ENCODE measurements at places on chromosomes 5 and 9.

DNA sequence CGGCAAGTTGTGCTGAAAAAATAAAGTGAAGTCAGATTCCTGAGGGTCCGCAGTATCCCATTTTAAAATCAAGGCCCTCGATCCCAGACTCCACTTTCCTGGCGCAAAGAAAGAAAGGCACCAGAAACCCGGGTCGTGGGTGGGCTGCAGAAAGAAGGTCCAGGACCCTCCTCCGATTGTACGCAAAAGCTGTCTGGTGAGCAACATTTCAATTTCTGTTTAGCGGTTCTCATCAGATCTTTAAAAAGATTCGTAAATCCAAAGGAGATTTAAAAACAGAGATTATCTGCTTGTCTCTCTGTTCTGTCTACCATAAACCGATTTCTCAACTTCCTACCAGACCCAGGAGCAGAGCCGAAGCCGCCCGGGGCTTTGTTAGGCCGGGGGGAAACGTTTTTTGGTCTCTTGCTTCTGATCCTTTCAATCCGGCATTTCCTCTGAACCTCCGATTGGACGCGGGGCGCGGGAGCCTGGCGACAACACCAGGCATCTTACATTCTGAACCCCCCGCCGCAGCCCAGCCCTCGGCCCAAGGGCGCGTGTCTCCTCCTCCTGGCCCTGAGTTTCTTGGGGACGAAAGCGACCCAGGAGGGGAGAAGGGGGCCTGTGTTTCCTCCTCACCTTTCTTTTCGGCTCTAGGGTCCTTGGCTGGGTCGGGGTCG is 746 bp downstream of the NKX2-5 start:
- DNase-seq = no peak

DNA sequence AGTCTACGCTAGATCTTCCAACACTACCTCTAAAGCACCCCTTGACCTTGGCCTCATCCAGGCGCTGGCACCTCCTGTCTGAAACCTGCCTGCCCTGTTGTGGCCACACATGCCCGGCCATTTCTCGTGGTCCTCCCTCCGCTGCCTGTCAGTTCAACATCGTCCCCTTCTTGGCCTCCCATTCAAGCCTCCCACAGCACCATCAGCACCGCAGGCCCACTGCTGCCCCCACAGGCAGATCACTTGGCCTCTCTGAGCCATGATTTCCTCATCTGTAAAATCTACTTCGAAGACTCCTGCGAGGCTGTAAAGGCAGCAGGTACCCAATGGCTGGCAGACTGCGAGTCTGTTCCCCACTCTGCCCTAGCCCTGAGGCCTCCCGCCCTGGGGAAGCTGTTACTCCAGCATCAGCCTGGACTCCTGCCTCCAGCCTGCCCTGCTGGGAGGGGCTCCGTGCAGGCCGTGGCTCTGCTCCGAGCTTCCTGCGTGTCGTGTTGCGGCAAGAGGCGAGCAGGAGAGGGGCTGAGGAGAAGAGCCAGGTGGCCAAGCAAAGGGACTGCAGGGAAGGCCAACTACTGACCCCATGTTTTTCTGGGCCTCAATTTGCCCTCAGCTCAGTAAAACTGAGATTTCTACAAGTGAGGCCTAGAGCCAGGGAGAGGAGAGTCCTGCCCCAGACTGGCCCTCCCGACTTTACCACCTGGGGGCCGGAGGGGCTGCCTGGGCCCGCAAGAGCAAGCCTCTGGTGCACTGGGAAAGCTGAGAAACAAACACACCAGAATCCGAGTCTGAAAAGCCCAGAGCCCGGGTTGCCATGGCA is 70.5 kb upstream of the LRRTM2 start:
- DNase-seq = no peak

GRCh38 chr5:122581629-122582028 is 193.3 kb upstream of the SNX2 start:
- no peak for DNase-seq

- no peak for DNase-seq
Measured at GRCh38 chr9:73116031-73116430, 35.6 kb upstream of the ANXA1 start.

DNA sequence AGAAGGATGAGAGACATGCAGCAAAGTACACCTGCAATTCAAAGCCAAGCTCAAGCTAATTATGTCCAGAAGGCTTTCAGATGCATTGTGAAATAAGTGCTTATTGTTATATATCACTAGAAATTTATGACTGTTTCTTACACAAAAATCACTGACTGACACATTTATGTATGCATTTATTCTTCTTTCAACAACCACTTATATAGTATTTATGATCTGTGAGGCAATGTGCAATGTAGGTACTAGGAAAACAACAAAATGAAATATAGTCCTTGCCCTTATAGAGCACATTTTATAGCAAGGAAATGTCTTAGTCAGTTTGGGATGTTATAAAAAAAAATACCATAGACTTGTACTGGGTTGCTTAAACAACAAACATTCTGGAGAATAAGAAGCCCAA is 167.6 kb downstream of the YIPF5 start:
- no peak for DNase-seq

DNA sequence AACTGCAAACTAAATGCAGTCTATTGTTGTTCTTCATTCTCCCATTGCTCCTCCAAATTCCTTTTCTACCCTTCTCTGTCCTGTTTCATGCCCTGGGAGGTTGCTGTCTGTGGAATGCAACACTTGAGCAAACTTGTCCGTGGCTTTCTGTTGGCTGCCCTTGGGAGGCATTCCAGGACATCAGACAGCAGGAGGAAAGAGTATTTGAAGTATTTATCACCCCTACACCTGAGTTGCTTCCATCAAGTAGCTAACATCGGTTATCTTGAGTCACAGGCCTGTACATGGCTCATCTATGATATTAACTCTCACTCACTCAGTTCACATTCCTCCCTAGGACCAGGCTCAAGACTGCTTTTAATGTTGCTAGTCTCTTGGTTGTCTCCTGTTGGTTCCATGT is 803.4 kb upstream of the CDH6 start:
- no peak for DNase-seq

- peak; percentile 70 for DNase-seq
Measured at GRCh38 chr9:106868565-106868964, 5.6 kb downstream of the ZNF462 start.

- DNase-seq = no peak
Measured at GRCh38 chr9:126475933-126476555, 137.7 kb upstream of the LMX1B start.

GRCh38 chr9:4936823-4937222 is 48.2 kb upstream of the JAK2 start:
- no peak for DNase-seq

GRCh38 chr9:132755096-132755495 is 84.8 kb downstream of the GTF3C4 start:
- no peak for DNase-seq

- DNase-seq = no peak
Measured at GRCh38 chr5:112846556-112846955, 14.5 kb upstream of the SRP19 start.

- DNase-seq = no peak
Measured at GRCh38 chr9:99666571-99666970, 155.1 kb upstream of the NR4A3 start.

DNA sequence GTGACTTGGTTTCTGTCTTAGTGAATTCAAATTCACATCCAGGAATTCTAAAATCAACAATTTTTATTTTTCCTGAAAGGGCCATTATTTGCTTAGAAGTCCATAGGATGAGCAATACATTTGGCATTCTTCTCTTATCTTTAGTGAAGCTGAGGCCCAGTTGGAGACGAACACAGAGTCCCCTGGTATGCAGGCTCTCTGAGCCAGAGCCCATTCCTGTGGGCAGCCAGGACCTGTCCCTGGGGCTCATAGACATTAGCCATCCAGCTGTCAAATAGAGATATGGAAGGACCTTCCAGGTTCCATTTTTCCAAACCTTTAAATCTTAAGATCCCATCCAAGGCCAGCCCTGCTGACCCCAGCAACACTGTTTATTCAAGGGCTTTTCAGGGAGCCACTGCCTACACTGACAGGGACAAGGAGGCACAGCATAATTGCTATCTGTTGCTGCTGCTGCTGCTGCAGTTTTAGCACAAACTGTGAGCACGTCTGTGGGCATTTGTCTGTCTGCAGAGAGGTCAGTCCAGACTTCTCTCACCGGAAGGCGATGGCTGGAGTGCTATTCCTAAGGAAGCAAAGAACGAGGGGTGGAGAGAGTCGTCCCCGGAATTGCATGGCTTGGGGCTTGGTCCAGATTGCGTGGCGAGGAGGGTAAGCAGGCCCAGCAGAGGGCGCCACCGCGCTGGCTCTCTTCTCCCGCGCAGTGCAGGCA is 639.0 kb downstream of the CCDC171 start:
- peak; percentile 78 for DNase-seq

- DNase-seq = no peak
Measured at GRCh38 chr5:169904508-169904907, 75.8 kb downstream of the INSYN2B start.

DNA sequence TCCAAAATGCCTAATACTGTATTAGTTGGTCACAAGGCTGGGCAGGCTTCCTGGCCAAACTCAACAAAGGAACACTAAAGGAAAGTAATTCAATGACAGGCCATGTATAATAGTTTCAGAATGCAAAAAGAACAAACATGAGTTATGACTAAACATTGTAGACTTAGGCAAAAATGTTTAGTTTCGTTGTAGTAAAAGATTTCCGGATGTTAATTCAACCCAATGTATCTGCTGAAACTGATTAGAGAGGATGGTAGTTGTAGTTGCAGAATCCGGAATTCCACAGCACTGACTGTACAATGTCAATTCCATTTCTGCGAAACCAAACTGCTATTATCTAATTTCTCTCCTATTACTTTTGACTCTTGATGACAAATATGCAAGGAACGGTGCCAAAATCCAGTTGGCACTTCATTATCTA is 117.9 kb upstream of the FST start:
- no peak for DNase-seq

DNA sequence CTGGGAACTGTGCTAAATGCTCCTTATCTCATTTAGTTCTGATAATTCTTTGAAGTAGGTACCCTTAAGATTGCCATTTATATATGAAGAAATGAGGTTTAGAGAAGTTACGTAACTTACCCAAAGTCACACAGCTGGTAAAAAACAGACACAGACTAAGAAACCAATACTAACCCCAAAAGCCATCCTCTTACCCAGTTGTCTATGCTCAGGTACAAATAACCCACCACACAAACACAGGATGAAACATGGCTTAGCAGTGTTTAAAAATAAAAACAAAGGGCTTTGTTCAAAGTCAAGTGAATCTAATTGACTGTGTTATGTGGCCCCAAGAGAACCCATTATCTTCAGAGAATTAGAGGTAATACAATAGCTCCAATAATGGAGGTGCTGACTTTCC is 37.0 kb upstream of the IL7R start:
- DNase-seq = no peak

- DNase-seq = no peak
Measured at GRCh38 chr9:110143485-110143884, 64.5 kb downstream of the C9orf152 start.

- no peak for DNase-seq
Measured at GRCh38 chr5:9653811-9654210, 23.7 kb upstream of the TAS2R1 start.

DNA sequence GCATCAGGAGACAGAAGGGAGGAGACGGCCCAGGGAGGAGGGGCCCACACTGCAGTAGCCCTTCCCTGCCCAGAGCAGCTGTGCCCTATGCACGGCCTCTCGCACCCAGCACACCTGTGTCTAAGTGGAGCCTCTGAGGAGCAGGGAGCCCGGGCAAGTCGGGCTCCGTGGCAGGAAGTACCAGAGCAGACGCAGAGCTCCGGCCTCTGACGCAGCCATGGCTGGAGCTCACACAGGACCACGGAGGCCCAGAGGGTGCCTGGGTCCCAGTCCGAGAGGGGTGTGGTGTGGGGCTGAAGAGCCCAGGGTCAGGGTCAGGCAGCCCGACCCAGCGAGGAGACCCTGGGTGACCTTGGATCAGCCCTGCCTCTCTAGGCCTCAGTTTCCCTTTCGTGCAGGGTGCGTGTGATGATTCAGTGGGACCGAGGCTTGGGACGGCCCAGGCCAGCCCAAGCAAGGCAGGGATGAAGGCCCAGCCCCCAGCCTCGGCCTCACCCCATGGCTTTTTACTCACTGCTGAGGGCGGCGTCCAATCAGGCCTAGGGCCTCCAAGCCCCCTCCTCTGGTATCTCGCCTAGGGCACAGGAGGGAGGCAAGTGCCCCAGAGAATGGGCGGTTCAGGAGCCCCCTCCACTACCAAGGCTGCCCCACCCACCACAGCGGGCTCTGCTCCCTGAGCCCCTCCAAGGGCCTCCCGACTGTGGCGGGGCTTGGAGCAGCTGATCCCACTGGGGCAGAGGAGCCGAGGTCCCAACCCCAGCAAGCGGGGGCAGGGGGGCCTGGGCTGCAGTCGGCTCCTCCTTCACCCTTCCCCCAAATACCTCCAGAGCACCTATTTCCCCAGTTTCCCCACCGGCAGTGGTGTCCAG is 4.3 kb upstream of the AGPAT2 start:
- DNase-seq = no peak

GRCh38 chr5:14424011-14424685 is 157.4 kb upstream of the OTULINL start:
- DNase-seq = no peak

DNA sequence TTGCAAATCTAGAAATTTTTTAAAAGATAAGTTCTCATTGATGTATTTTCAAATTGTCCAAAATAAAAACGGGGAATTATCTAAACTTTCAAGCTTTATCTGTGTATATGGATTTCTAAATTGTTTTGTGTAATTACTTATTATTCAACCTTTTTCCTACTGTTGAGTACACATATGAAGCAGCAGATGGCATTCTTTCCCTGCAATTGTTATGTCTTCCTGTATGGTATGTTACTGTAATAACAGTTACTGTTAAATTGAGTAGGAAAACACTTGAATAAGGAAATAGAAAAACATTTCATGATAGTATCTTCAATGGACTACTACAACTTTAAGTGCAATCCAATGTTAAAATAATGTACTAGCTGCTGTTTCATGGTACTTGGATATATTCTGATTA is 124.8 kb downstream of the RANBP17 start:
- no peak for DNase-seq

GRCh38 chr5:74639807-74640449 is 600 bp downstream of the ENC1 start:
- DNase-seq = peak; percentile 81

DNA sequence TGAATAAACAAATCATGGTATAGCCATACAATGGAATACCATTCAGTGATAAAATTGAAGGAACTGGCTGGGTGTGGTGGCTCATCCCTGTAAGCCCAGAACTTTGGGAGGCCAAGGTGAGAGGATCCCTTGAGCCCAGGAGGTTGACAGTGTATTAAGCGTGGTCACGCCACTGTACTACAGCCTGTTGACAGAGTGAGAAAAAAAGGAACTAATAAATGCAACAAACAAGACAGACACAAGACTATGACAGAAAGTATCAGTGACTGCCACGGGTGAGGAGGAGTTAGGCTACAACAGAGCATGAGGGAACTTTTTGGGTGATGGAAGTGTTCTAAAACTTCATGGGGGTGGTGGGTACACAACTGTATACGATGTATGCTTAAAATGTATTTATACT is 2.2 kb downstream of the FNIP1 start:
- no peak for DNase-seq
